GDM1 (cell line): ENCODE measurements at places on chromosomes 16 and 17.

GRCh38 chr16:88499836-88500251 is 46.8 kb downstream of the ZFPM1 start:
- no peak for DNase-seq

DNA sequence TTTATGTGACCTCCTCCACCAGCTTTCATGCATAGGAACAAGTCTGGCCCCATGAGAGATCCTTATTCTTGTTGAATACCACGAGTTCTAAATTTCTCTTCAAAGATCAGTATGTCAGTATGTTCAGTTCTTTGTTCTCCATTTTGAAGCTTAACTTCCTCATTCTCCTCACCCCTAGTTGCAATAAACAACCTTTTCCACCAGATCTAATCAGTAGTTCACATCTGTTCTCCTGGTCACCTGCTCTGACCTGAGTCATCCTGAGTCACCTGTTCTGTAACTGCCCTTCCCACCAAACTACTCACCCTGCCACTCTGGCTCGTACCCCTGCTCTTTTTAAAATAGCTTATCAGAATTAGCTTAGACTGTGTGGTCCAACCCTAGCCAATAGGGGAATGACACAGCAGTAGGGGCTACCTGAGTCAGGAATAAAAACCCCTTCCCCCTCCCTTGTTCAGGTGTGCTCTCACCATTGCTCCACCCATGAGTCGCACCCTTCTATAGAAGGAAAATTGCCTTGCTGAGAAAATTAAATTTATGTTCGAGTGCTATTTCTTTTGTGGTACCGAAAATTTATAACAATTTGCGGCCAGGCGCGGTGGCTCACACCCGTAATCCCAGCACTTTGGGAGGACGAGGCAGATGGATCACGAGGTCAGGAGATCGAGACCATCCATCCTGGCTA is 94.6 kb downstream of the EMP2 start:
- DNase-seq = no peak

DNA sequence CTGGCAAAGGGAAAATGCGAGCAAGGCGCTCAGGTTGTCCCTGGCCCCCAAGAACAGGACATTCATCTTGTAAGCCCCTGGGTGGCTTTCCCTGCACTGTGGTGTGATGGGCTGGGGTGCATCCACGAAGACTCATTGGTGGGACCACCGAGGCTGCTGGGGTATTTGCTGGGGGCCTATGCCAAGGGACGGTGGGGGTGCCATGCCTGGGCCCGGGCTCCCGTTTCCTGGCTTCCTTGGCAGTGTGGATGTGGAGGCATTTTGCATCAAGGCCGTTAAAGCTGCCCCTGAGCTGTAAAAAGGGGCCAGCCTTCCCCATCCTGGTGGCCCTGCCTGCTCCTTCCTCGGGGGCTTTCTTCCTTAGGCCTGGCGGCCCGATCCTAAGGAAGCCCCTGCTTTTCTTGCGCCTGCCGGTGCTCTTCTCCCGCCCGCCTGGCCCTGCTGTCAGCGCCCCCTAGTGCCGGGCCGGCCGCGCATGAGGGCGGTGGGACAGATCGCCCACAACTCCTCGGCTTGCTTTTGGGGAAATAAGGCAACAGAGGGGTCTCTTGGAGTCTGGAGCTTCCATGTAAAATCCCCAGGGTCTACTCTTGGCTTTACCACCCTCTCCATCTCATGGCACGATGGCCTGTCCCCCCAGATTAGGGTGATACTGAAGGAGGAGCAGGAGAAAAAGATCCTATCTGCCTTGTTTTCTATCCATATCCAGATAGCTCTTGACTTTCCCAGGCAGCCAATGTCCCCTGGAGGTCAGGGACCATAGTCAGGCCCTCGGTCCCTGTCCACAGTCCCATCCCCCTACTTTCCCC is 9.8 kb upstream of the TBX2 start:
- no peak for DNase-seq

GRCh38 chr16:83648347-83648746 is 159.4 kb upstream of the HSBP1 start:
- no peak for DNase-seq

DNA sequence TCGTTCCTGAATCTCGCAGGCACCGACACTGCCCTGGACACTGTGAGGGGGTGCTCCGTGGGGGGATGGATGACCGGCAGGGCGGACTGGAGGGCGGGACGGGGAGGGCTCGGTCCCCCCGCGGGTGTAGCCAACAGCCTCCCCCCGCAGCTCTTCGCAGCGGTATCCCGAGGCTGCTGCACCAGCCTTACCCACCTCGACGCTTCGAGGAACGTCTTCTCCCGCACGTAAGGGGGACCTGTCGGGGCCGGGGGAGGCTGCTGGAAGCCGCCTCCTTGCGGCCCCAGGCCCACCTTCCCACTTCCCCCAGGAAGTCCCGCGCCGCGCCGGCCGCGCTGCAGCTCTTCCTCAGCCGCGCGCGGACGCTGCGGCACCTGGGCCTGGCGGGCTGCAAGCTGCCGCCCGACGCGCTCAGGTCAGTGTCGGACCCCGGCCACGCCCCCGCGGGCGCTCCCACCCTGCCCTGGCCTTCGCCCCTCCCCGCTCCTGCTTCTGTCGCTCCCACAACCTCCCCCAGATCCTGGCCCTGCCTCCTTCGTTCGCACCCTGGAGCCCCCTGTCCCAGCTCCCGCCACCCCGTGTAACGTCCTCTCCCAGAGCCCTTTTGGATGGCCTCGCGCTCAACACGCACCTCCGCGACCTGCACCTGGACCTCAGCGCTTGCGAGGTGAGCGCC is 3.3 kb downstream of the CARMIL2 start:
- DNase-seq = no peak

DNA sequence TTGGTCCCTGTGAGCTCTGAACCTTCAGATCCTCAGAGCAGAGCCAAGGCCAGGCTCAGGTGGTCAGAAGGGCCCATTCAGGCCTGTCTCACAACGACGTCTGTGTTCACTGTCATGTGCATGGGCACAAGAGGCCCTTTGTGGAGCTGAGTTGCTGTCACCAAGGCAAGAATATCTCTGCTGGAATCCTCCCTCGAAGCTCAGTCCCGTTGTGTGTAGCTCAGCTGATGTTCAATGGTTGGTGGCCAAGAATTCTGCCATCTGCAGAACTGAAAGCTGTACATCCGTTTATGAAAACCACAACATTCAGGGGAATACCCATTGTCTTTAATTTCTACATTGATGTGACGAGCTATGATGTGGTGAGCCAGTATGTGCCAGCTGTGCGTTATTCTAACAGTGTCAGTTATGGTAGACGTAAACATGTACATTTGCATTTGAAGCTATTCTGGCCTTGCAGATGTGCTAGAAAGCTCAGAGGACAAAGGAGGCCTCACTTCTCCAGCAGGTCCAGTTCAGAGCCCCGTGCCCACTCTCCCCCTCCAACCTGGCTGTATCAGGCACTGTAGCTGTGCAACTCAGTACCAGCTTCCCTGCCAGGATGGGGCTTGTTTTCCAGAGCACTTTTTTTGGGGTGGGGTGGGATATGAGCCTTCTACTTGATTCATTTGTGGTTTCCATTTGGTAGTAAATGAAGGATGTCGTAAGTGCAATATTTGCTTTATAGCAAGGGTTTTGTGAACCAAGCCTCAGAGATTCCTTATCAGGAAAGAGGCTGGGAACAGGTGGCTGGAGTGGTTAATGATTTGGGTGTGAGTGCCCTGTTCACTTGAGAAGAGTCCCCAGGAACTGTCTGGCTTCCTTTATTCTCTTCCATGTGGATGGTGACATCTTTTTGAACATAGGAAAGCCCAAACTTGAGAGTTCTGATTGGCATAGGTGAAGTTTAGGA is 56.1 kb downstream of the B9D1 start:
- peak; percentile 36 for DNase-seq

DNA sequence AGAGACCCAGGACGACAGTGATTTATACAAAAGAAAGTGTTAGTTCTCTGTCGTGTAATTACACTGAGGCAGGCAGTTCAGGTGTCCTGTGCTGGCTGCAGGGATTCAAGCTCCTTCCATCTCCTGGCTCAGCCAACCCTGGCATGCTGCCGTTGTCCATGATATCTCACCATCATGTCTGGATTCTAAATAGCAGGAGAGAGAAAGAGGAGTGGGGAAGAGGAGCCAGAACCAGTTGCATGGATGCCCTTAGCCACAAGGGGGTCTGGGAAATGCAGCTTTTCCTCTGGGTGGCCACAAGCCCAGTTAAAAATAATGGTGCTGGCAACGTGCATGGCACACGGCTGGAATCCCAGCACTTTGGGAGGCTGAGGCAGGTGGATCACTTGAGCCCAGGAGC is 9.7 kb downstream of the C16orf54 start:
- DNase-seq = no peak

GRCh38 chr16:84740596-84741116 is 40.9 kb downstream of the USP10 start:
- DNase-seq = no peak

- no peak for DNase-seq
Measured at GRCh38 chr17:81966343-81967243, 5.6 kb upstream of the NOTUM start.

DNA sequence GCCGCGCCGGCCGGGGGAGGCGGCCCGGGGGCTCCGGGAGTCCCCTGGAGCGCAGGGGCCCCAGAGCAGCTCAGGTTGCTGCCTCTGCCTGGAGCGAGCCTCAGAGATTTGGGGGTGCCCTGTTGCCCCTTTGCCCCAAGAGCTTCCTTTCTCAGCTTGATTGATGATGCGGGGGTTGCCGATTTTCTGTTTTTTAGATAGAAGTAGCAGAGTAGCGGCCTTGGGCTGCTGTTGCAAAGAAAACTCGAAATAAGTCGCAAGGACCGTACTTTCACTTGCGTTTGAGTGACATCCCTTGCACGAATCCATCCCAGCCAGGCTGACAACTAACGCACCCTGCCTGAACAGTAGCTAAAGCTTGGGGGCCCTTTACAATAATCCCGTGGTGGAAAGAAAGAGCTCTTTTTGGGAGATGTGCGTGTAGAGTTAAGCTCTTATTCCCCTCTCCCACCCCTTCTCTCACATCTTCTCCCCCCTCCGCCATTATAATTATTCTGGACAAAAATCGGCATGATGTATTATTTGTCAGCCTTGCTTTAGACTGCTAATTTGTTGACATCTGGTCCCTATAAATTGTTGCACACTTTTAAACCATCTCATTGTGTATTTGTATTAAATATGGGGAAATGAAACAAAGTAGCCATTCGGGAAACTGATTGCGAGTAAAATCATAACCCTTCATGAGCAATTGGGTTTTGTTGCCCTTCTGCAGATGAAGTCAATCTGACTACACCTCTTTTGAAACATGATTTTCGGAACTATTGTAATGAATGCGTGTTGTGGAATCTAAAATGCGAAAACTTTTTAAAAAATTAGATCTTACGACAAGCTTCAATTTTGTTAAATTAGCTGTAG is 873 bp downstream of the USP10 start:
- no peak for DNase-seq

DNA sequence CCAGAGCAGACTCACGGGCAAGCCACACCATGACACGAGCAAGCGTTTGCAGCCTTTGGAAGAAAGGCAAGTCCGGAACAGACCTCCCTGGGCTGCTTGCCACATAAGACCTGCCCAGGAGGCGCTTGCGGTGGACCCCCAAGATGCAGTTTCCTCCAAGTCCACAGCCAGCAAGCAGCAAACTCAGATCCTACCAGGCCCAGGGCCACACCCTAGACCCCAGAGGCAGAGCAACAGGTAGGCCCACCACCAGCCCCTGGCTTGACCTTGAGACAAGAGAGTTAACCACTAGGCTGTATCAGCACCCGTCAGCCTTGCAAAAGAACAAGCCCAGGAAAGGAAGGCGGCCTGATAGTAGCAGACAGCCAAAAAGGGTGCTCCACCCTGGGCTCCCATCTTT is 2.3 kb downstream of the FAAP100 start:
- DNase-seq = no peak

DNA sequence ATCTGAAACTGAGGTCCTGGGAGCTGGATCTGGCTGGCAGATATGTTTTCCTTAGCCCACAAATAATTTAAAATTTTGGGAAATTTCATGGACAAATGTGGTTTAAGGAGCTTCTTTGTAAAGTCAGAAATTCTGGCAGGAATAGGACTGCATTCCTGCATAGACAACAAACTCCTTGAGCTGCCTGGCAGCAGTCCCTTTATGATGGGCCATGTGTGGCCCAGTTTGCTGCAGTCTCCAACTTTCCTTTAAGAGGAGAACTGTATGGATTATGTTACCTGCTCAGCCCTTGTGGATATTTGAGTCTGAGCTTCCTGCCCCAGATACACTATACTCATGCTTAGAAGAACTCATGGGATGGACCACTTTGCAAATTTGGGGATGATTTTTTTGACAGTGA is 48.5 kb upstream of the HS3ST2 start:
- no peak for DNase-seq

GRCh38 chr16:86431540-86431939 is 78.8 kb upstream of the FOXF1 start:
- DNase-seq = no peak

DNA sequence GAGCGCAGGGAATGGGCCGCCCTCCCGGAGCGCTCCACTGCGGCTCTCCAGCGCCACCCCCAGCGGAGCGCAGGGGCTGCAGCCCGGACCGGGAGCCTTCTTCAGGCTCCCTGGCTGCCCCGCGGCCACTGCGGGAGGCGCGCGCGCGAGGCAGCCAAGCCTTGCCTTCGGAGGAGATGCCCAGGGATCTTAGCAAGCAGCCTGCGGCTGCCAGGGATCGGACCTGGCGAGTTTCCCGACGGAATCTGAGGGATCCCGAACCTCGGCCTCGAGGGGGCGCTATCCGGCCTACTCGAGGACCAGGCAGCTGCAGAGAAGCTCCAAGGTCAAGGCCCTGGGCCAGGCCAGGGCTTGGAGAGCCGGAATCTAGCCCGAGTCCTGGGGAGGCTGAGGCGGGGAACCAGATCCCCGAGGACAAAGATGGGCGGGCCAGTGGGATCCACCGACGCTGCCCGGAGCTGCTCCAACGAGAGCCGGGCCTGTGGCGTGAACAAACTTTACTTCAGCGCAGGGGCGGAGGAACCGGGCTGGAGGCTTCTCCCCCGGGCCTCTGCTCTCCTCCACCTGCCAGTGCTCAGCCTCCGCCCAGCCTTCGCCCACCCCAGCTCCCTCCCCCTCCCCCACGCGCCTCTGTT is at the start of gene IRX6:
IRX6 (plus strand) TSS at position 567 of the 635 bp plus-strand sequence. CDS start 889 bp downstream, outside the sequence.
- no peak for DNase-seq

DNA sequence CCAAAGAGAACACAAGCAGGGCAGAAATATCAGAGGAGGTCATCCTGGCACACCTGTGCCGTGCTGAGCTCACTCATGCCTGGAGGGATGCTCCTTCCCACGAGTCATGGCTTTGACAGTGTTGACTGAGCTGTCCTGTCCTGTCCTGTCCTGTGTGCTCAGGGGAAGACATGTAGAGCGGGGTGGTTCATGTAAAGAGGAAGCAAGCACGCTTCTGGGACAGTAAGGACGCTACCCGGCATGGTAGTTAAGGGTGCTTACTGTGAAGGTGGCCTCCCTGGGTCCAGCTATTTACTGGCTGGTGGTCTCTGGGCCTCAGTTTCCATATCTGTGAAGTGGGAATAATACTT is 398 bp downstream of the LGALS9 start:
- peak; percentile 32 for DNase-seq
